ENCODE measurements at places on chromosomes 5 and 9. TPM values are rescaled to one million over a fixed set of nuclear protein-coding genes. Genes with fewer than 3 reads are reported as not detected.
A peak's percentile ranks its signal among the peaks of the same experiment; 100 is the strongest.

The CDC20B gene
- not detected for total RNA-seq

The PIP5KL1 gene
- total RNA-seq, result 0.58 TPM

The POLE3 gene
- total RNA-seq, result 21.7 TPM

The LOX gene
- total RNA-seq, result 1.5 TPM

The DDX4 gene
- total RNA-seq, result not detected

The PCDHB3 gene
- not detected for total RNA-seq

The TMEM215 gene
- total RNA-seq, result not detected

The PCDHGA8 gene
- total RNA-seq, result 0.38 TPM

The LHX3 gene
- total RNA-seq, result not detected

The OTULINL gene
- 1.7 TPM for total RNA-seq

The CSNK1A1 gene
- total RNA-seq, result 84.9 TPM

The CNTLN gene
- 9.4 TPM for total RNA-seq

The BTNL3 gene
- total RNA-seq, result not detected

The C9orf43 gene
- 0.40 TPM for total RNA-seq

The ZFP37 gene
- 0.44 TPM for total RNA-seq

- H3K27me3 ChIP-seq, result no peaks in the 10 kb centered on the region
- peak overlapping the region; percentile 72 for H3K27ac ChIP-seq
- H3K4me3 ChIP-seq, result no peak overlapping the region
- peaks cover 33% of the 10 kb centered on the region for H3K4me1 ChIP-seq
- no peaks in the 10 kb centered on the region for H3K36me3 ChIP-seq
Observed at GRCh38 chr9:134341306-134341705, 15.1 kb downstream of the RXRA start.

DNA sequence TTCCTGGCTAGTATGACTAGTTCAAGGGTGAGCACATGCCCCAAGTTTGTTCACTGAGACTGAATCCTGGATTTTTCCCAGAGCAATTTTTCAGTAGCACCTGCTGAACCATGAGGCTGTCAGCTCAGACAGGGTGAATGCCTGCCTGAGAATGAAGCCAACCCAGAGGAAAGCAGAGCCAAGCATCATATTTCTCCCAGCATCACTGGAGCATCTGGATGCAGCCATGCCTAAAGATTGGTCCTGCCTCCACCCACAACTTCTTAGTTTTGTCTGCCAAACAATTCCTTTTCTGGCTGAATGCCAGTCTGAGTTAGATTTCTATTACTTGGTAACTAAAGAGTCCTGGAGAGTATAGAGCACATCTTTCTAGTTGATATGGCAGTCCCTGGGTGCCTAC lies 343.6 kb downstream of the CSNK1G3 start:
- no peak for DNase-seq
- H3K27ac ChIP-seq, result no peak overlapping the region
- H3K27me3 ChIP-seq, result no peaks in the 10 kb centered on the region

DNA sequence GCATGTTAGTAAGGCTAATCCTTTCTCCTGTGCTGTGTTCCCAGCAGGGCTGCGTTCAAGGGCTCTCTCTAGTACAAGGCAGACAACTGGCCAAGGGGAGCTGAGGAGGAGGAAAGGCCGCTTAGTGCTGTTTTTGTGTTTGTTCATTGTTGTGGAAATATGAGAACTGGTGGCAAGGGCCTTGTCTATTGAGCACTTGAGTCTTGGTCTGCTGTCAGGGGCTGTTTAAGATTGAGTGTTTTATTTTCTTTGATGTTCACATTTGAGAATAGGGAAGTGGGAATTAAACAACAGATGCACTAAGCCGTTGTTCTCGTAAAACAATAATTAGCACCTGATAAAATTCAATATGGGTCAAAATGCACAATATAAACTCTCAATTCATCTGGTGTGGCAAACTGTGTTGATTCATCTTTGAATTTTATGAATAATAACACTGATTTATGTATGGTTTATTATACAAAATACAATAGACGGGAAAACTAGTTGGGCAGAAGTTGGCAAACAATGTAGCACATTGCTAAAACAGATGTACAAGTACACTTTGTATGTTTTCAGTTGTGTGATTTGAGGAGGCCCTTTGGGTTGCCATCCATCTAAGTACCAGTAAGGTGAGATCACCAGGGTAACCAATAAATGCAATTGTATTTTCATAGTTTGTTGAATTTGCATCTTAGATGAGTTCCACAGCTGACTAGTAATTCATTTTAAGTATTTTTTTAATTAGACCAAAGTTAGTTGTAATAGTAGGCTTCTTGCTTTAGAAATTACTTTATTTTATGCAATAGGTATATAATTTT lies 97.6 kb upstream of the GRHPR start:
- peaks cover 18% of the 10 kb centered on the region for H3K4me1 ChIP-seq
- no peak overlapping the region for H3K4me3 ChIP-seq
- H3K27me3 ChIP-seq, result no peaks in the 10 kb centered on the region
- DNase-seq, result no peak
- no peak overlapping the region for H3K27ac ChIP-seq

- H3K4me3 ChIP-seq, result no peak overlapping the region
- no peaks in the 10 kb centered on the region for H3K27me3 ChIP-seq
- no peaks in the 10 kb centered on the region for H3K36me3 ChIP-seq
- no peaks in the 10 kb centered on the region for H3K4me1 ChIP-seq
- H3K27ac ChIP-seq, result no peak overlapping the region
Observed at GRCh38 chr9:79652598-79652997, 80.8 kb downstream of the TLE4 start.

- DNase-seq, result peak; percentile 67
- H3K27ac ChIP-seq, result no peak overlapping the region
- H3K27me3 ChIP-seq, result no peaks in the 10 kb centered on the region
- no peaks in the 10 kb centered on the region for H3K36me3 ChIP-seq
- no peaks in the 10 kb centered on the region for H3K4me1 ChIP-seq
- H3K4me3 ChIP-seq, result no peak overlapping the region
Observed at GRCh38 chr9:126097679-126098078, 228.9 kb upstream of the MVB12B start.

GRCh38 chr9:116546711-116547581 lies 140.2 kb upstream of the TRIM32 start:
- peak overlapping the region; percentile 10 for H3K4me3 ChIP-seq
- H3K36me3 ChIP-seq, result no peaks in the 10 kb centered on the region
- H3K27ac ChIP-seq, result peak overlapping the region; percentile 51
- peak; percentile 59 for DNase-seq
- peaks cover 16% of the 10 kb centered on the region for H3K4me1 ChIP-seq

GRCh38 chr5:179316111-179316551 lies 29.1 kb downstream of the ADAMTS2 start:
- no peak overlapping the region for H3K4me3 ChIP-seq
- no peaks in the 10 kb centered on the region for H3K27me3 ChIP-seq
- no peaks in the 10 kb centered on the region for H3K36me3 ChIP-seq
- DNase-seq, result peak; percentile 6

DNA sequence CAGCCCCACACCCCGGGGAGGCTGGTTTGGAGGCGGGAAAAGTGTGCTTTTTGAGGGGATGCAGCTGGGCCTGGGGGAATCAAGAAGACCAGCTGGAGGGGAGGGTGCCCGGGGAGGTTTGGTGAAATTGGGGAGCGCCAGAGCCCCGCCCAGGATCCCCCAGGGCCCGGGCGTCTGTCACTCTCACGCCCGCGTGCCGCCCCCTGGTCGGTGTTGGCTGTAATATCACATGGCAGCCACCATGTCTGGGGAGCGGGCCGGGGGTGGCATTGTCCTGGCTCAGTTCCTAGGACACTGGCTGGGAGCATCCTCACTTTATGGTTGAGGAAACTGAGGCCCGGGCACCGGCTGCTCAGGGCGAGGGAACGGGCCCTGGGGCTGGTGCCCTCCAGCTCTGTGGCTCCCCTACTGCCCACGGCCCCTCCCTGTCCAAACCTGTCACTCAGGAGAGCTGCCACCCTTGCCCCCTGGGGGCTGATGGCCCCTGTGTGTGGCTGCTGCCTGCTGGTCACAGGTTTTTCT lies 27.5 kb downstream of the ASS1 start:
- no peaks in the 10 kb centered on the region for H3K4me1 ChIP-seq
- H3K36me3 ChIP-seq, result peaks cover 95% of the 10 kb centered on the region
- H3K4me3 ChIP-seq, result no peak overlapping the region
- no peak for DNase-seq
- no peak overlapping the region for H3K27ac ChIP-seq

DNA sequence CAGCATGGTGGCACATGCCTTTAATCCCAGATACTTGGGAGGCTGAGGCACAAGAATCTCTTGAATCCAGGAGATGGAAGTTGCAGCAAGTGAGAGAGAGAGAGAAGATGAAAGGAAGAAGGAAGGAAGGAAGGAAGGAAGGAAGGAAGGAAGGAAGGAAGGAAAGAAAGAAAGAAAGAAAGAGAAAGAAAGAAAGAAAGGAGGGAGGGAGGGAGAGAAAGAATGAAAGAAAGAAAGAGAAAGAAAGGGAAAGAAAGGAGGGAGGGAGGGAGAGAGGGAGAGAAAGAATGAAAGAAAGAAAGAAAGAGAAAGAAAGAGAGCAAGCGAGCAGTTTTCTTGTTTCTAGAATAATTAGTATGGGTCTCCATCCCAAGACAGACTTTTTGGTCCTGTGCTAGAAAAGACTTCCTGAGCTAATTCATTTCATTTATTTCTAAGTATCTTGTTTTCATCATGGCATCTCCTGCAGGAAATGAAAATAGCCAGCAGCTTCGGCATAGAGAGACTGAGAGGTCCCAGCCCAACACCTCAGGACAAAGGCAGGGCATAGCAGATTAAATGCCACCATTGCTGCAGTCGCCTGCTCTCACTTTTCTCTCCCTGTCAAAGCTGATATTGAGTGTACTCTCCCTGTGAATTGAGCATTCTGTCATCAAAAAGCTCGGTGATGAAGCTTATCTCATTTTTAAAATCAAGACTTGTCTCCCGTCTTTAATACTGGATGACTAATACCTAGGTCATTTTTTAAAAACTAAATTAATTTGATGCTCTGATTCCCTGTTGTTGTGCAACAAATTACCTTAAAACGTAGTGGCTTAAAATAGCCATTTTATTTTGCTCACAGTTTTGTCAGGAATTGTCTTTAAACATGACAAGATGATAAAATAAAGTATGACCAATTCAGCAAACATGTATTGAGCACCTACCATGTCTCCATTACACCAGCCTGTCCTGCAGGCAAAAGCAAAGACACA lies 91.8 kb upstream of the ADRA1B start:
- no peaks in the 10 kb centered on the region for H3K4me1 ChIP-seq
- no peak overlapping the region for H3K27ac ChIP-seq
- DNase-seq, result no peak
- H3K36me3 ChIP-seq, result no peaks in the 10 kb centered on the region

GRCh38 chr5:8316608-8317280 lies 447.8 kb downstream of the MTRR start:
- no peaks in the 10 kb centered on the region for H3K27me3 ChIP-seq
- no peak overlapping the region for H3K27ac ChIP-seq
- no peaks in the 10 kb centered on the region for H3K36me3 ChIP-seq
- no peak for DNase-seq
- H3K4me3 ChIP-seq, result no peak overlapping the region

DNA sequence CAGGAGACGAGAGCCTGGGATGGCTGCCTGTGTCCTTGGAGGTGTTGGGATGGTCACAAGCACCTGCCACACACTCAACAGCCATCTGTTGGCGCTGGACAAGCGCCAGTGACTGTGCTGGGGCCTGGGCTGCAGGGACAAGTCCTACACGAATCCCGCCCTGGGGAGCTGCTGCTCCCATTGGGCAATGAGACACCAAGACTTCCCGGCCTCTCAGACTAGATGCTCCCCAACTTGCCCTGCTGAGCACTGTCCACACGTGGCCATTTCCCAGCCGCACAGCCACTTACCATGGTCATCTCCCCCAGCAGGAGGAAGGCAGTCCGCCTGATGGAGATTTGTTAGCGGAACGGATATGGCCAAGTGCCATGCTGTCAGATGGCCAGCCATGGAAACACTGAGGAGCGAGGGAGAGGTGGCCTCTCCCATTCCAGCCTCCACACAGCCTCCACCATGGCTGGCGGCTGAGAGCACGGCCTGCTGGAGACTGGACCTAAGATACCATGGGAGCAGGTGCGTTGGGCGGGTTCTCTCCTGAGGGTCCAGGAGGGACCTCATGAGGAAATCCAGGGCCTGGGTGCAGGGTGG lies 43.9 kb downstream of the PRRT1B start:
- H3K4me3 ChIP-seq, result no peak overlapping the region
- peak; percentile 44 for DNase-seq
- H3K27ac ChIP-seq, result no peak overlapping the region
- H3K27me3 ChIP-seq, result no peaks in the 10 kb centered on the region
- H3K4me1 ChIP-seq, result no peaks in the 10 kb centered on the region
- H3K36me3 ChIP-seq, result peaks cover 35% of the 10 kb centered on the region

DNA sequence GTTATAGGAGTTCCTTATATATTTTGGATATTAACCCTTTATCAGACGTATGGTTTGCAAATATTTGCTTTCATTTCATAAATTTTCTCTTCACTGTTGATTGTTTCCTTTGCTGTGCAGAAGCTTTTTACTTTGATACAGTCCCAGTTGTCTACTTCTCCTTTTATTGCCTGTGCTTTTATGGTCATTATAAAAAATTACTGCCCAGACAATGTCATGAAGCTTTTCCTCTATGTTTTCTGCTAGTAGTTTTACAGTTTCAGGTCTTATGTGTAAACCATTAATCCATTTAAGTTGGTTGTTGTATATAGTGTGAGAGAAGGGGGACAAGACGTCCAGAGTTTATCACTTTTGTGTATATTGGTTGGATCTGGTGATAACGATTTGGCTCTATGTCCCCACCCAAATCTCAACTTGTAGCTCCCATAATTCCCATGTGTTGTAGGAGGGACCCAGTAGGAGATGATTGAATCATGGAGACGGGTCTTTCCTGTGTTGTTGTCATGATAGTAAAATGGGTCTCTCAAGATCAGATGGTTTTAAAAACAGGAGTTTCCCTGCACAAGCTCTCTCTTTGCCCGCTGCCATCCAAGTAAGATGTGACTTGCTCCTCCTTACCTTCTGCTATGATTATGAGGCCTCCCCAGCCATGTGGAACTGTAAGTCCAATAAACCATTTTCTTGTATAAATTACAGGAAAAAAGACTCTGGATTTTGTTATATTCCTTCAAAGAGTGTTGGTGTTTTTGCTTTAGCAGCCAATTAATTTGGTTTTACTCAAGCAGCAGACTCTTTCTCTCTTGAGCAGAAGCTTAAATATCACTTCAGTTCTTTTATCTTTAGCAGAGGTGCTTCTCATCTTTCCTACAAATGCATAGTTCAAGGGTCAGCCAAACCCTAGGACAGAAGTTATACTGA lies 13.7 kb downstream of the F2R start:
- no peaks in the 10 kb centered on the region for H3K4me1 ChIP-seq
- no peaks in the 10 kb centered on the region for H3K36me3 ChIP-seq

- H3K27ac ChIP-seq, result no peak overlapping the region
- no peaks in the 10 kb centered on the region for H3K4me1 ChIP-seq
- no peak for DNase-seq
- no peaks in the 10 kb centered on the region for H3K27me3 ChIP-seq
- no peaks in the 10 kb centered on the region for H3K36me3 ChIP-seq
Observed at GRCh38 chr5:175335691-175336090, 108.3 kb downstream of the DRD1 start.

GRCh38 chr5:1876660-1877064 lies 6.1 kb downstream of the IRX4 start:
- no peak for DNase-seq
- no peaks in the 10 kb centered on the region for H3K4me1 ChIP-seq
- no peak overlapping the region for H3K4me3 ChIP-seq
- peaks cover 15% of the 10 kb centered on the region for H3K27me3 ChIP-seq

GRCh38 chr5:68314465-68314864 lies 98.9 kb downstream of the PIK3R1 start:
- H3K4me3 ChIP-seq, result no peak overlapping the region
- DNase-seq, result no peak
- H3K36me3 ChIP-seq, result no peaks in the 10 kb centered on the region
- no peak overlapping the region for H3K27ac ChIP-seq
- H3K4me1 ChIP-seq, result no peaks in the 10 kb centered on the region
- no peaks in the 10 kb centered on the region for H3K27me3 ChIP-seq

GRCh38 chr9:23541976-23542375 lies 284.1 kb downstream of the ELAVL2 start:
- no peaks in the 10 kb centered on the region for H3K27me3 ChIP-seq
- no peaks in the 10 kb centered on the region for H3K36me3 ChIP-seq
- H3K4me3 ChIP-seq, result no peak overlapping the region
- H3K4me1 ChIP-seq, result no peaks in the 10 kb centered on the region
- no peak for DNase-seq

Measured in right lobe of liver (tissue), 6 donors.